Left cardiac atrium (tissue), 4 donors: ENCODE measurements at places on chromosomes 6 and 20.

DNA sequence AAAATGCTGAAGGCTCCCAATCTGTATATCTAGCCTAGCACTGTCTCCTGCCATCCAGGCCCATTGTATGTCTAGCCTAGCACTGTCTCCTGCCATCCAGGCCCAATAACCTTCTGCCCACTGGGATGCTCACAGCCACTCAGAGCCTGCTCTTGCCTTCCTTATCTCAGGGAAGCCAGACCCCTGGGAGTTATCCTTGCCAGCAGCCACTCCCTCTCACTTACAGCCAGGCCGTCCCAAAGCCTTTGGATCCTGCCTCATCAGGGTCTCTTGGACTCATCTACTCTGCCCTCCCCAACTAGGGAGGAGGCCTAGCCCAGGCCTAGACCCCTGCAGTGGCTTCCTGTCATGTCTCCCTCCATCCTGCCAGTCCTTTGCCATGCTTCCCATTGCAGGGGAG lies 37.3 kb downstream of the KIF3B start:
- peak; percentile 29 for DNase-seq

- peak; percentile 27 for DNase-seq
Observed at GRCh38 chr6:35385457-35386202, 43.3 kb downstream of the PPARD start.

- DNase-seq = no peak
Observed at GRCh38 chr6:96760153-96760687, 77.1 kb downstream of the GPR63 start.

DNA sequence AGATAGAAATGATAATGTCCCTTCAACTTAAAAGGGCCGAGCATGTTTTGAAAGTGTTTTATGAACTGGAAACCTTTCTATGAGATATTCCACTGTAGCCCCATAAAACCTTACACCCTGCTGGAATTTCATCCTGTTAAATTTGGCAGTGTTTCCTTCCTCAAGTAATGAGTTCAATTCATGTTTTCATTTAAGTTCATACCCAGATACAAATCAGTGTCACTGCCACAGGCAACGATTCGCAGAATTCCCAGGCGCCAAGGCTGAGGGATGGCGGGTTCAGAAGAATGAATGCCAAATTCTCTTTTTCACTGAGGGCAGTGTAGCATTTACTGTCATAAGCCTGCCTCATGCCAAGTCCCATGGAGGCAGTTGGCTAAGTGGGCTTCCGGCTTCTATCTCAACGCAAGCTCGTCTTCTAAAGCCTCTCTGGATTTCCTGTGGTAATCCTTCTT lies 511.8 kb upstream of the ID4 start:
- no peak for DNase-seq

GRCh38 chr6:161302949-161303348 lies 29.1 kb upstream of the AGPAT4 start:
- no peak for DNase-seq

- no peak for DNase-seq
Observed at GRCh38 chr6:93562582-93562981, 143.2 kb upstream of the EPHA7 start.

DNA sequence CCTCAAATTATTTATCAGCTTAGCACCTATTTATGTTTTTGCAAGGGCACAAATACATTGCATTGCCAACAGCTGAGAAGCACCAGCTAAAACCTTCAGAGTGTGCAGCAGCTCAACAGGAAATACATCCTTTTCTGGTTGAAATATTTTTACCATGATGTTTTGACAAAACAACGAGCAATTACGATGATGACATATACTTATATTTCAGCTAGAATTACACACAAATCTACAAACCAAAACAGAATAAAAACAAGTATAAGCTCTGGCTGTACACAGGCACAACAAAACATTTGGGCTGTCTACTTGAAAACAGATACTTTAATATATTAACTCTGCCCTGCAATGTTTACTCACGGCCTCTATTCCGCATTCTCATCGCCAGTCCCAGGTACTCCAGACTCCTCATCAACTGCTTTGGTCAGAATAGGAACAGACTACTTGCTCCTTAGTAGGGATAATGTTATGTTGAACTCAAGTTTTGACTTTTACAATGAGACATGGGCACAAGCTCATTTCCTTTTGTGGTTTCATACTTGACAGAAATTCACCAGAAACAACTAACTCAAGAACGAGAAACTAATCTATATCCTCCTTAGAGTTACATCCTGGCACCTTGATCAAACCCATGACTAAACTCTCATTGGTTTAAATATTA lies 377.6 kb downstream of the ESR1 start:
- no peak for DNase-seq

GRCh38 chr20:49276961-49277785 lies 684 bp downstream of the ZNFX1 start:
- DNase-seq = peak; percentile 46

GRCh38 chr20:60749804-60750602 lies 502.1 kb upstream of the CDH4 start:
- no peak for DNase-seq

- no peak for DNase-seq
Observed at GRCh38 chr20:35598476-35598875, 17.2 kb upstream of the SPAG4 start.

DNA sequence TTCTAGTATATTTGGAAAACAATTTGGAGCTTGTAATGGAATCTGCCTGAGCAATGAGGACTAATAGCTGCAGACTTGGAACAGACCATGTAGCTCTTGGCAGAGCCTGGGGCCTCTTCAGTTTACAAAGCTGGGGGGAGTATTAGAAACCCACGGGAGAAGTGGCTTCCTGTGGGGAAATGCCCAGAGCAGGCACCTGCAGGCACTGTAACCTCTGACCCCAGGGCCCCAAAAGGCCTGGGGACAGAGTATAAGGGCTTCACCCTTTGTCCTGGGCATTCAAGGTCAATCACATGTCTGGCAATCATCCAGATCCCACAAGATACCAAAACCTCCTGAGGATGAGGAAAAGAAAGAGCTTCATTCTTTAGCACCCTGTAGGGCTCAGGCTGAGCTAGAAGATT lies 19.4 kb downstream of the PKIG start:
- peak; percentile 81 for DNase-seq

DNA sequence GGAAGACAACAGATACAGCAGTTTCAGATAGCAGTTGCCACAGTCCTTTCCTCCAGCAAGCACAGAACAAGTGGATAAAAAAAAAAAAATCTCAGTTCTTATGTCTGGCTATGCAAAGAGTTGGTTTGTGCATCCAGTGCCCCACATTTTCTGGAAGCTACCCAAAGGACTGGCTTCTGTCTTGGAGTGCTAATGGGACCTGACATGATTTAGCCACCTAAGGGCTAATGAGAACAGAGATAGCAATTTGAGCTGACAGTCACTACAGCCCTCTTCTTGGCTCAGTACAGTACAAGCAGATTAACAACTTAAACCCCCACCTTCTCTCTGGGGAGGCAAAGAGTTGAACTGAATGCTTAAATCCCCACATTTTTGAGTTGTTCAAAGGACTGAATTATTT lies 976.8 kb downstream of the TBC1D32 start:
- DNase-seq = no peak

- DNase-seq = no peak
Observed at GRCh38 chr6:155188707-155189496, 74.9 kb upstream of the CLDN20 start.

DNA sequence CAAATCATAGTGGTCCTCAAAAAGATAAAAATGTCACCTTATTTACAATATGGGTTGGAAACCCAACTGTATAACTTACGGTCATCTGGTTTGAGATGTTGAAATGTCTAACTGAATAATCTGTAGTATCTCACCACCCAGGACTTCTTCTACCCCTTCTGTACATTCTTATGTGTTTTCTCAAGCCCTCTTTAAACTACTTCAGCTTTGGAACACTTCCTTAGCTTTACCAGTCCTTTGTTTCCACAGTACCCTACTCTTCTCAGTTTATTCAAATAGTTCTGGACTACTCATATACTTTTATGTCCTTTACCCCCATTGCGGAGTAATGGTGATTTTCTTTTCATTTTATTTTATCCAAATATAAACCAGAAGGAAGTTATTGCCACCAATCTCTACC lies 128.6 kb upstream of the FOXO3 start:
- no peak for DNase-seq

GRCh38 chr6:2641044-2641725 lies 109.5 kb downstream of the MYLK4 start:
- DNase-seq = no peak

DNA sequence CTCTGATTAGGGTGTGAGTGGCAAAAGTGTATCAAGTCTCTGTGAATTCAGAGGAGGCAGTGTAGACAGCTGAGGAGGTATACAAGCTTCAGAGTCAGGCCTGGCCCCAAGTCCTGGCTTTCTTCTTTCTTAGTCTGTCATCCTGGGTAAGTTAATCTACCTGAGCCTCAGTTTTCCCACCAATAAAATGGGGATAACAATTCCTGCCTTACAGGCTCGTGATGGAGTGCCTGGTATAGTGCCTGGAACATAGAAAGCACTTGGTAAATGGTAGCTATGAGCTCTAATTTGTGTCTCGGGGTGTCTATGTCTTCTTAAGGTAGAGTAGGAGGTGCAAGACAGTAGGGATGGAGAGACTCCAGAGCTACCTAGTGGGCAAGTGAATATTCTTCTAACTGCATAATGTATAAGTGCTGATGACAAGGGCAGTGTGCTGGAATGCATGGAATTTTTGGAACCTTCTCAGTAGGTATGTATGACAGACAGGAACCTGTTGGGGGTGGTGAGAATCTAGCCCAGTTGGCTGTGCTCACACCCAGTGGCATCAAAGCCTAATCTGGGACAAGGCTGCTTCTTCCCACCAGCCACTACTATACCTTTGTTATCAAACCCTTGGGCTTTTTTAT lies 4.0 kb upstream of the SCUBE3 start:
- no peak for DNase-seq

GRCh38 chr6:32954986-32955802 lies 2.3 kb upstream of the HLA-DMA start:
- no peak for DNase-seq

DNA sequence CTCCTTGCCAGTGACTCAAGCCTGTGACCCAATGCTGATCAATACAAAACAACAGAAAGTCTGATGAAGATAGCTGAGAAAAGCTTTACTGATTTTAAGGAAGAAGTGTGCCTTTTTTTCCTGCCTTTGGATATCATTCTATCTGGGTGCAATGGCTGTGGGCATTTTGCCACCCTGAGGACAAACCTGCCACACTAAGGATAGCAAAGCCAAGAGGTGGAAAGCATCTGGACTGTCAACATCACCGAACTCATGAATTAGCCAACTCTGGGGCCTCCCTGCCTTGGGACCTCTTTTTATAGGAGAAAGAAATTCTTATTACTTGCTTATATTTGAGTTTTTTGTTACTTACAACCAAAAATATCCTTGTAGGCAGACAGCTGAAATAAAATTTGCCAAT lies 19.9 kb downstream of the RALGAPA2 start:
- DNase-seq = no peak

GRCh38 chr6:122652431-122652830 lies 42.2 kb downstream of the PKIB start:
- DNase-seq = no peak

- DNase-seq = no peak
Observed at GRCh38 chr6:17628873-17629272, 28.8 kb downstream of the FAM8A1 start.

DNA sequence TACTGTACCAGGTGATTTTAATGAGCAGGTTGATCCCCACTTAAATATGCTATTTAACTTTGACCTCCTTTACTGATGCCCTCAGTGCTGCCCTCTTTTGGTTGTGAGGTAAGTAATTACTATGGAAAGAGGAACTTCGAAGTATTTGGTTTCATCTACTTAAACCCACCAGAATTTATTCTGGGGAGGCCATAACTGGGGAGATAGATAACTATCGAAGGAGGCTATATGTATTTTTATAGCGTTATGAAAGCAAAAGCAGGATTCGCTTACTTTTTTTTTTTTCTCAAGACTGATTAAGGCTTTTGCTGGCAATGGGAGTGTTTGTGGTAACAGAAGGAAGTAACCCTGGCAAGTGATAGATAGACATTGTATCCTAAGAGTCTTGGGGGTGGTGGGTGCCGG lies 168.9 kb upstream of the CENPW start:
- DNase-seq = no peak

GRCh38 chr20:5887386-5887785 lies 62.9 kb downstream of the TRMT6 start:
- no peak for DNase-seq

GRCh38 chr20:20248620-20249200 lies 119.2 kb upstream of the INSM1 start:
- DNase-seq = no peak

DNA sequence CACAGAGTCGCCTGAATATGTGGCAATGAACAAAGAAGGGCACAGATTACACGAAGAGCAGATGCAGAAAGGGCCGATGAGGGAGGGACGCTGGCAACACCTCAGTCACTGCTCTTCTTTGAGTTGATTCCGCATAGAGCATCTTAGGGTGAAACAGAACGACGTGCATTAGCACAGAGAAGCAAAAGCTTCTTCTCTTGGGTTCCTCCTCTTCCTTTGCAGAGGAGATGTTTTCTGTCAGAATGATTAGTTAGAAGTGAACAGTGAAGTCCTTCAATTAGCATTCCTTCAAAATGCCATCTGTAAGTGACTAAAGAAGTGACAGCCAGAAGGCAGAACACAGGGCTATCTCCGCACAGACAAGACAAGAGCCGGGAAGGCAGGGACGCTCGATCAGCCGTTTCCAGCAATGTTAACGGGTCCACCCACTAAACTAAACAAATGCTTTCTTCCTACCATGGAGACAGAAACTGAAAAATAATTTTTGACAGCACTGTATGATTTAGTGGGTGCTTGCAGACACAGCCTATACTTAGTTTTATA lies 219.8 kb upstream of the AGPAT4 start:
- no peak for DNase-seq

- DNase-seq = no peak
Observed at GRCh38 chr6:165204807-165205545, 104.4 kb downstream of the C6orf118 start.

GRCh38 chr6:14857001-14857400 lies 388.9 kb upstream of the JARID2 start:
- no peak for DNase-seq
